ENCODE measurements at places on chromosomes 12 and 14. TPM values are rescaled to one million over a fixed set of nuclear protein-coding genes. Genes with fewer than 3 reads are reported as not detected.

- no peak overlapping the region for H3K4me3 ChIP-seq
- no peak for DNase-seq
- no peaks in the 10 kb centered on the region for H3K27me3 ChIP-seq
- no peaks in the 10 kb centered on the region for H3K4me1 ChIP-seq
Observed at GRCh38 chr14:60732840-60733483, 1.6 kb upstream of the MNAT1 start.

DNA sequence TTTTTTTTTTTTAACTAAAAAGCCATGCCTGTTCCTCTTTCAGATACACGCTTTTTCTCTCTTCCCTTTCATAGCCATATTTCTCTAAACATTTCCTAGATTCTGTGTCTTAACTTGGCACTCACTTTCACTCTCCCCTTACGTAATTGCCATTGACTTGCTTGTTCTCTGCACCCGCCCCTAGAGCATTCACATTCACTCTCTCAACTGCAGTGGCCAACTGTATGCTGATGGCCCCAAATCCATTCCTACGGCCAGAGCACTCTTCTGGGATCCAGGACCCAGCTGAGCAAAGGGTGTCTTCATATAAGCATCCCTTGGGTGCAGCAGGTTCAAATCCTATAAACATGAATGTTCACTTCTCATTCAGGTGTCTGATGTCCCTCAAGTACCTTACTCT lies 59.5 kb downstream of the CKB start:
- peaks cover 49% of the 10 kb centered on the region for H3K36me3 ChIP-seq
- no peak overlapping the region for H3K27ac ChIP-seq
- no peak for DNase-seq
- no peak overlapping the region for H3K4me3 ChIP-seq
- no peaks in the 10 kb centered on the region for H3K27me3 ChIP-seq

- peak overlapping the region; percentile 77 for H3K27ac ChIP-seq
- no peaks in the 10 kb centered on the region for H3K27me3 ChIP-seq
- H3K36me3 ChIP-seq: no peaks in the 10 kb centered on the region
- peak; percentile 82 for DNase-seq
- H3K4me3 ChIP-seq: no peak overlapping the region
Observed at GRCh38 chr12:85711735-85712390, 124.3 kb downstream of the RASSF9 start.

DNA sequence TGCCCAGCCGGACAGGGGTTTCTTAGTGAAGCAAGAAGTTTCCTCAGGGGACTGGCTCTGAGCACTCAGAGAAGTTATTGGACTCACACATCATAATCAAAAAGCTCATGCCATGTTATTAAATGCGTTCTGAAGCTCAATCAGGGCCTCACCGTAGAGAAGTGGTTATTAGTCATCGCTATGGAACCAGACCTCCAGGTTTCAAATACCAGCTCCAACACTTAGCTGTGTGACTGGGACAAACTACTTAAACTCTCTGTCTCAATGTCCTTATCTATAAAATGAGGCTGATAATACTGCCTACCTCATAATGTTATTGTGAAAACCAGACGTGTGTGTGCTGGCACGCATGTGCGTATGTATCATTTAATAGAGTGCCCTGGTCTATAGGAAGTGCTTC lies 7.3 kb downstream of the STAT6 start:
- no peak for DNase-seq
- H3K27ac ChIP-seq: no peak overlapping the region
- H3K4me3 ChIP-seq: no peak overlapping the region
- peaks cover 65% of the 10 kb centered on the region for H3K36me3 ChIP-seq

DNA sequence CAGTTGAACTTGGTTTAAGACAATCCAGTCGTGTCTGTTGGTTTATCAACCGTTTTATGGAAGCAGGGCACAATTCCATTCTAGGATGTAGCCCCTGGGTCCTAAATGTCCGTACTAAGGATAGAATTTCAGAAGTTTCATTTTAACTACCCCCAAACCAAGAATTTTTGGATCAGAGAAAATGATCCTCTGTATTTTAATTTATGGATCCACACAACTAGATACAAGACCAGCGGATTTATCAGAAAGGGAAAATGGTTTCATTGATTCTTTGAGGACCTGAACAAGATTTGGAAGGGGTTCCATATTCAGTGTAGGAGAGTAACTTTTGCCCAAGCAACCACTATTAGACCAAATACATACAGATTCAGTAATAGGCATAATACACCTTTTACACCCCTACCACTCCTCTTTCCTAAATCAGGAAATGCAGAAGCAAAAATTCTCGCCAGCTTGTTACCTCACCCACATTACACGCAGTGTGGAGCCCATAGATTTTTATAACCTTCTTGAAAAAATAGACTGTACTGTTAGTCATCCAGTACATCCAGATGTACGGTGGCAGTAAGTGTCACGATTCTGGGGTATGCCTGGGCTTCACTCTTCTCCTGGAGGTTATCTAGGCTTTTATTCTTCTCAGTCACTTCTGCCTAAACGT lies 1.4 kb upstream of the FBXL14 start:
- H3K36me3 ChIP-seq: no peaks in the 10 kb centered on the region
- H3K4me1 ChIP-seq: peaks cover 9% of the 10 kb centered on the region
- H3K4me3 ChIP-seq: no peak overlapping the region
- H3K27me3 ChIP-seq: no peaks in the 10 kb centered on the region
- H3K27ac ChIP-seq: peak overlapping the region; percentile 86

DNA sequence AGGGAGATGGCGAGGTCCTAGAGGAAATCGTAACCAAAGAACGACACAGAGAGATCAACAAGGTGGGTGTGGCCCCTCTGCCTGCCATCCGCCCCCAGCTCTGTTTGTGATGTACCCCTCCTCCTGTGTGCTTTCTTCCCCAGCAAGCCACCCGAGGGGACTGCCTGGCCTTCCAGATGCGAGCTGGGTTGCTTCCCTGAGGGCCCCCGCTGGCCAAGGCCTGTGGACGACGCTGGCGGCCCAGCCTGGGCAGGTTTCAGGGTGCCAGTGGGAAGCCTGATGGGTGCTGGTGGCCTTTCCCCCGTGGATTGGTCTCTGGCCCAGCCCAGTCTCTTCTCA lies 2.0 kb downstream of the ARL6IP4 start:
- H3K36me3 ChIP-seq: peaks cover 27% of the 10 kb centered on the region
- DNase-seq: no peak
- no peaks in the 10 kb centered on the region for H3K27me3 ChIP-seq

DNA sequence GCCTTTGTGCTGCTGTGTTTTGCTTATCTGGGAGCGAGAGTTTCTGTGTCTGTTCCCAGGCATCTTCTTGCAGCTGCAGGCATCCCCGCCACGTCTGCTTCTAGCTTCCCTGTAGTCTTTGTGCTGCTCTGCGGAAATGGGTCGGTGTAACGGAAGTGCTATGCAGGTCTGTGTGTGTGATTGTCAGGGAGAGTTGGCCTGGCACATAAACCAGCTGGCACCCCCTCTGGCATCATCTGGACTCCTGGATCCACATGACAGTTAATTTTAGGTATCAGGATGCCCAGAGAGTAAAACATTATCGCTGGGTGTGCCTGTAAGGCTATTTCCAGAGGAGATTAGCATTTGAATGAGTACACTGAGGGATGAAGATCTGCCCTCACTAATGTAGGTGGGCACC lies 9.4 kb upstream of the OASL start:
- H3K36me3 ChIP-seq: no peaks in the 10 kb centered on the region
- no peak overlapping the region for H3K4me3 ChIP-seq
- no peaks in the 10 kb centered on the region for H3K4me1 ChIP-seq
- H3K27me3 ChIP-seq: no peaks in the 10 kb centered on the region
- H3K27ac ChIP-seq: no peak overlapping the region

- no peaks in the 10 kb centered on the region for H3K27me3 ChIP-seq
- no peak for DNase-seq
- H3K4me3 ChIP-seq: no peak overlapping the region
- peaks cover 9% of the 10 kb centered on the region for H3K4me1 ChIP-seq
Observed at GRCh38 chr14:60328583-60328982, 79.6 kb downstream of the PPM1A start.

DNA sequence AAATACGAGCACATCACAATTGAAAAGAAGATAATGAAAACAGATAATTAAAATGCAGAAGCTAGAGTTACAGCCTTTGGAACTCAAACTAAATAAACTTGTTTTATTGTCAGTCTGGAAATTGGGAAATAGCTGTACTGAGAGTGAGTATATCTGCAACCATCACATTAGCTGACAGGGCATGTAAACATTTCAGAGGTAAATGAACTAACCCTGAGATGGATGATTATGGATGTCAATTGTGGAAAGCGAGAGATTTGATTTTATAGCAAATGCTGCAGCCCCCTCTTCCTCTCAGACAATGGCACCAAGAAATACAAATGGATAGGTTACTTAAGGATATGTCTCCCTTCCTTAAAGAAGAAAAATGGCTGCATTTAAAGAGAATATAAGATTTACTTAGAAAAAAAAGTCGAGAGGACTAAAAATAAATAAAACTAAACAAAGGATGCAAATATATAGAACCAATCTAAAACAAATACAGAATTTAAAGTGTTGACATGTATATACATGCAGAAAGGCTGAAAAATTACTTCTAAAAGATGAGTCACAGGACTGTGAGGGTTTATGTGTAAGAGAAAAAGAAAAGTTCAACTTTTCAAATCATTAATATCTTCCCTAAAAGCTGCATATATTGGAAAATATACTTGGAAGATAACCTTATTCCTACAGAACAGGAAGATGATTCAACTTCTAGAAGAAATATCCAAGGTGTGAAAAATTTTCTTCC lies 120.3 kb upstream of the FLRT2 start:
- no peaks in the 10 kb centered on the region for H3K4me1 ChIP-seq
- H3K27me3 ChIP-seq: no peaks in the 10 kb centered on the region
- H3K4me3 ChIP-seq: no peak overlapping the region
- DNase-seq: no peak

- no peaks in the 10 kb centered on the region for H3K27me3 ChIP-seq
- no peaks in the 10 kb centered on the region for H3K36me3 ChIP-seq
- no peak overlapping the region for H3K27ac ChIP-seq
- H3K4me3 ChIP-seq: no peak overlapping the region
Observed at GRCh38 chr14:90045616-90046015, 16.2 kb upstream of the KCNK13 start.

- H3K27me3 ChIP-seq: no peaks in the 10 kb centered on the region
- H3K36me3 ChIP-seq: peaks cover 26% of the 10 kb centered on the region
- DNase-seq: peak; percentile 98
- H3K4me3 ChIP-seq: peak overlapping the region; percentile 88
- H3K27ac ChIP-seq: peak overlapping the region; percentile 95
Observed at GRCh38 chr14:75277008-75277814, 1.4 kb upstream of the FOS start.

DNA sequence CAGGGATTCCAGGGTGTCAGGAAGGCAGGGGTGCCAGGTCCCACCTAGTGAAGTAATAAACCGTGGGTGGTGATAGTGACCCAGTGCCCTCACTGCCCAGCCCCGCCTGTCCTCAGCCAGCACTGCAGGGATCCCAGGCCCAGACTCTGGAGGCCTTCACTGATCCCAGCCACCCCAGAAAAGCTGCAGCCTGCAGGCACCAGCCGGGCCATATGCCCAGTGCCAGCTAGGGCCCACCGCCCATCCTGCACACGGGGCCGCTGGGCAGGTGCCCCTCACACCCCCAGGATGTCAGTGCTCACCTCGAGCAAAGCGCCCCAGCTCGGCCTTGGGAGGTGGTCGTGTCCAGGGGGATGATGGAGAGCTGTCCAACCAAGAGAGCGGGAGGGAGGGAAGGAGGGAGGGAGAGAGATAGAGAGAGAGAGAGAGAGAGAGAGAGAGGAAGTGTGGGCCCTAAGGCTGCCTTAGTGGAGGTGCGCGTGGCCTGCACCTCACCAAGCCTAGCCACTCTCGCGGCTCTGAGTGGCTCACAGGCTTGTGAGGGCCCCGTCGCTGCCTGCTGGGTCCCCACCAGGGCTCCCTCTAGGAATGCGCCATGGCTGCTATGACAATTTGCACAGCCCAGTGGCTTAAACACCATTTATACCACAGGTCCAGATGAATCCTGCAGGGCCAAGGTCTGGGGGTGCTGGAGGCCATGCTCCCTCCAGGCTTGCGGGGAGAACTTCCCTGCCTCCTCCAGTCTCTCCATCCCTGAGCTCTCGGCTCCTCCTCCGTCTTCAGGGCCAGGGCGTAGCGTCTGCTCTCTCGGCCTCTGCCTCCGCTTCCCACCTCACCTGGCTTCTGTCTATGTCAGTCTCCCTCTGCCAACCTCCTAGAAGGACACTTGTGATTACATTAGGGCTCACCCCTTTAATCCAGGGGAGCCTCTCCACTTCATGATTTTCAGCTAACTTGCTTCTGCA lies 401.0 kb downstream of the TMEM121 start:
- H3K4me3 ChIP-seq: no peak overlapping the region
- no peaks in the 10 kb centered on the region for H3K36me3 ChIP-seq
- no peaks in the 10 kb centered on the region for H3K27me3 ChIP-seq
- no peaks in the 10 kb centered on the region for H3K4me1 ChIP-seq
- H3K27ac ChIP-seq: no peak overlapping the region

The GSG1 gene
- total RNA-seq: not detected

The GOLT1B gene
- total RNA-seq: 9.2 TPM

The JPH4 gene
- 4.7 TPM for total RNA-seq

The LHX5 gene
- total RNA-seq: not detected

The HOXC12 gene
- total RNA-seq: not detected

The NFATC4 gene
- 58.9 TPM for total RNA-seq

The GALNT16 gene
- 38.0 TPM for total RNA-seq
